ENCODE measurements at places on chromosomes 7 and 10. TPM values are rescaled to one million over a fixed set of nuclear protein-coding genes. Genes with fewer than 3 reads are reported as not detected.

Gene AKR1C3
- total RNA-seq, result 1.9 TPM

GRCh38 chr10:86291616-86292340 lies 74.8 kb downstream of the GRID1 start:
- H3K4me1 ChIP-seq, result peaks cover 5% of the 10 kb centered on the region
- DNase-seq, result peak; percentile 40
- no peaks in the 10 kb centered on the region for H3K27me3 ChIP-seq
- no peak overlapping the region for H3K27ac ChIP-seq
- H3K36me3 ChIP-seq, result no peaks in the 10 kb centered on the region

- no peaks in the 10 kb centered on the region for H3K36me3 ChIP-seq
- H3K4me1 ChIP-seq, result peaks cover 6% of the 10 kb centered on the region
- H3K4me3 ChIP-seq, result no peak overlapping the region
- H3K27me3 ChIP-seq, result no peaks in the 10 kb centered on the region
- no peak overlapping the region for H3K27ac ChIP-seq
Measured at GRCh38 chr7:82559193-82559805, 115.7 kb upstream of the CACNA2D1 start.

- no peak overlapping the region for H3K4me3 ChIP-seq
- H3K36me3 ChIP-seq, result no peaks in the 10 kb centered on the region
- H3K27ac ChIP-seq, result no peak overlapping the region
- DNase-seq, result no peak
- H3K27me3 ChIP-seq, result no peaks in the 10 kb centered on the region
Measured at GRCh38 chr7:6179620-6180343, 92.6 kb downstream of the CYTH3 start.

Gene TMEM236
- total RNA-seq, result 0.06 TPM

DNA sequence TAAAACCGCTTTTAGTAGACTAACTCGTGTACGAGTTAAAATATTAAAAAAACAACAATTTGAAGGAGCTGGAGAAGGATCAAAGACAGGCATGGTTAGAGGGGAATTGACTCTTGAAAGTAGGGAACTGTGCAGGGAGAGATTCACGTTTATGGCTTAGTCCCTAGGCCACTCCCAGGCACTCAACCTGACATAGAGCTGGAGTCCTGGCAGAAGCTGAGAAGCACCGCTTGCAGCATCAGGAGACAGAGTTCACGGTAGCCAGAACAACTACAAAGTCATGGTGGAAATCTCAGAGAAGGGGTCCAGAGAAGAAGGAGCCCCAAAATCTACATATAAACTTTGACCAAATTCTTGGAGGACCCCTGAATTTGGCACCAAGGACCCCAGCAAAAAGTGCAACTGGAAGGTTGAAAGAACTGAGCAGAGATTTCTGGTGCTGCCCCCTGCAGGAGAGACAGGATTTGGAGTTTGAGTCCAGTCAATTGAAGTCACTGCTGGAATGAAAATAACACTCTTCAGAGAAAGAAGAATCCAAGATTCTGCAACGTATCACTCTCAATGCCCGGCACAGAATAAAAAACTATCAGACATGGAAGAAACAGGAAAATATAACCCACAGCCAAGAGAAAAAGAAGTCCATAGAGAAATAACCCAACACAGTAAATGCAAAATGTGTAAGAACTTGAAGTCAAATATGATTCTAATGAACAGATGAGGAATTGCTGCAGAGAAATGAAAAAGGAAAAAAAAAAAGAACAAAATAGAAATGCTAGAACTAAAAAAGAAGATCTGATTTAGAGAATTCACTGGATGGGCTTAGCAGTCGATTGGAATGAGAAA lies 493.3 kb upstream of the PODXL start:
- H3K4me3 ChIP-seq, result no peak overlapping the region
- DNase-seq, result peak; percentile 69
- no peaks in the 10 kb centered on the region for H3K4me1 ChIP-seq
